ENCODE measurements at places on chromosomes 13 and 19.

GRCh38 chr13:59398127-59398526 is 765.6 kb downstream of the DIAPH3 start:
- DNase-seq = no peak

- DNase-seq = no peak
Observed at GRCh38 chr19:47098608-47099007, 15.0 kb downstream of the ZC3H4 start.

GRCh38 chr13:24725379-24725778 is 38.6 kb upstream of the RNF17 start:
- DNase-seq = no peak

DNA sequence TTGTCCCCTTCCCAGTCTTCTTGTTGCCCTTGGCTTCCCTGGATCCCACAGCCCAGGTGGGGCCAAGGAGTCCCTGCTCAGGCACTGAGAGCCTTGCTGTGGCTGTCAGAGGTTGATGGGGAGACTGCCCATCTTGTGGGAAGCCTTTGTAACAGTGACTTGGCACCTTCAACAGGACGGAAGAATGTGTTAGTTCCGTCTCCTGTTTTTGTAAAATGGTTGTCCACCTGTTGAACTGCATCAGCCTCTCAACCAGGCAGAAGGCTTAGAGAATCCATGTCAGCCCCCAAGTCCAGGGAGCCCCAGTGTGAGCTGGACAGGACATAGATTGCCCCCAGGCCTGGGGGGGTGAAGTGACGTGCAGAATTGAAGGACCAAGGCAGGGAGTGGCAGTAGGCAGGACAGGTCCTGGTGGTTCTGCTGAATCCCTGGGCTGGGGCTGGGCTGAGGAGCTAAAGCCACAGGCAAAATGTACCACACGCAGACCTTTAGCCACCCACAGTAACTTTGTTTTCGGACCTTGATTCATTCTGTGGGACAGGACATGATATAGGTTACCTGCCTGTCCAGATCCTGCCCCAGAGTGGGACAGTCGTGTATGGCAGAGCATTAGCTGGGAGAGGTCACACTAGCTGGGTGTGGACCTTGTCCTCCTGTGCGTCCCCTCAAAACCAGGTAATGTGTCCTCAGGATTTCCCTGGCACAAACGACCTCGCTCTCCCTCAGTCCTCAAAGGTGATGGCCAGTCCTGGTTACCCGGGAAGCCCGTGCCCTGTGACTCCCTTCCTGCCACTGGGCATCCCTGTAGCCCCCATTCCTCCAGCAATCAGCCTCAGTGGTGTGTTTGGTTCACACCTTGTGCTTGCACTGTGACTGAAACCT is 47.0 kb downstream of the GATAD2A start:
- DNase-seq = no peak

- DNase-seq = no peak
Observed at GRCh38 chr13:37273836-37274235, 168.4 kb upstream of the CSNK1A1L start.

DNA sequence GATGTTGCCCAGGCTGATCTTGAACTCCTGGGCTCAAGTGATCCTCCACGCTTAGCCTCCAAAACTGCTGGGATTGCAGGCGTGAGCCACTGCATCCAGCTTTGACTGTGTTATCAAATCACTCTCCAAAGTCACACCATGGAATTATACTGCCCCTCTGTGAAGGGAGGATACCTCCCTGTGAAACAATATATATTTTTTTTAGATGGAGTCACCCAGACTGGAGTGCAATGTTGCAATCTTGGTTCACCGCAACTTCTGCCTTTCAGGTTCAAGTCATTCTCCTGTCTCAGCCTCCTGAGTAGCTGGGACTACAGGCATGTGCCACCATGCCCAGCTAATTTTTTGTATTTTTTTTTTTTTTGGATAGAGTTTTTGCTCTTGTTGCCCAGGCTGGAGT is 7.7 kb downstream of the TYK2 start:
- no peak for DNase-seq

DNA sequence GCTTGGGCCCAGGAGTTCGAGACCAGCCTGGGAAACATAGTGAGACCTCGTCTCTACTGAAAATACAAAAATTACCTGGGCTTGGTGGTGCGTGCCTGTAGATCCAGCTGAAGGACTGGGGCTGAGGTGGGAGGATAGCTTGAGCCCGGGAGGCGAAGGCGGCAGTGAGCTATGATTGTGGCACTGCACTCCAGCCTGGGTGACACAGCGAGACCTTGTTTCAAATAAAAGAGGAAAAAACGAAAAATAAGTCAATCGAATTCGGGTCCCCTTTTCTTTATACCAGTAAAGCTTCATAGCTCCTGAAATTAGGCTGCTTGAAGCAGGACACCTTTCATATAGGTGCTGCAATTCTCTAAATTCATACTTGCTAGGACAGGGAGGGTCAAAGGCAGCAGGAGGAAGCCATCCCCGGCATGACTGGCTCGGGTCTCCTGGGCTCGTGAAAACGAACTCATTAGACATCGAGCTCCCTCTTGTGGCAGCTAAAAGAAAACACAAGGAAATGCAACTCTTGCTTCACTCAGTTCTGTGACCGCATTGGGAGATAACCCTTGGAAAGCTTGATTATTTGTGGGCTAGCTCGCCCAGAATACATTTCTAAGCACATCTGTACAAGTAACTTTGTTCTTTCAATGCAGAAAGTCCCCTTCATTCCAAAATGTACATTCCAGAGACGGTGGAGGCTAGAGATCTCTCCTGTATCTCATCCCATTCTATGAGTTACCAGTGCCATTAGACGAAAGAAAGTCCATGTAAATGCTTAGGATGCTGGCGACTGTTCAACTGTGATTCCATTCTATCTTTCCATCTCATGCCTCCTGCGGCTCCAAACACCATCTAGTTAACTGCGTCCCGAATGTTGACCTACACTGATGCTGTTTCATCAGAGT is 16.8 kb downstream of the FPR2 start:
- DNase-seq = peak; percentile 93

- no peak for DNase-seq
Observed at GRCh38 chr19:5826531-5827341, 12.8 kb downstream of the FUT6 start.
